Retina (tissue), 1 donor: ENCODE measurements at places on chromosomes 2 and 18.

DNA sequence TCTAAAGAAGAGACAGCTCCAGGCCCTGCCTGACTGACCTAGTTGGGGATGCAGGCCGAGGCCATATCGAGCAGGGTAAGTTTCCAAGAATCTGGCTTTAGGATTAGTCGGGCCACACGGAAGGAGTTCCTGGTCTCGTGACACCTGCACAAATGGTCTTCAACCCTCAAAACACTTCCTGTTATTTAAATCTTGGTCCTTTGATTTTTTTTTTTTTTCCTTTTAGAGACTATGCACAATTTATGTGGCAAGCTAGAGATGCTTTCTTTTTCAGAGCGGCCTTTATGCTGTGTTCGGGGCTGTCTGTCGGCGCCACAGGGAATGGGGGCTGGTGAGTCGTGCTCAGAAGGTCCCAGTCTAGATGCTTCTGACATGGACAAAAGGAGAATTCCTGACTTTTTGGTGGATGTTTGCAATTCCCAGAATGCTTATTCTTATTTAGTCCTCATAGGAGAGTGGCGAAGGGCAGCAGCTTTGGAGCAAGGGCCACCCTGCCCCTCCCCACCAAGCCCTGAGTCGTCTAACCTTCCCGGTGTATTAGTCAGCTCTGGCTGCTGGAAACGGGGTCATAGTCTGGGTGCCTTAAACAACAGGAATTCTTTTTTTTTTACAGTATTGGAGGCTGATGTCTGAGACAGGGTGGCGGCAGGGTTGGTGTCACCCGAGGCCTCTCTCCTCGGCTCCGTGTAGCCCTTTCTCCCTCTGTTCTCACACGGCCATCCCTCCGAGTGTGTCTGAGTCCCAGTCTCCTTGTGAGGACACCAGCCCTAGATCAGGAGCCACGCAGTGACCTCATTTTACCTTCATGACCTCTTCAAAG lies 27.4 kb downstream of the HPCAL1 start:
- peak; percentile 46 for DNase-seq

GRCh38 chr2:227455200-227455599 lies 16.8 kb upstream of the AGFG1 start:
- DNase-seq: no peak

DNA sequence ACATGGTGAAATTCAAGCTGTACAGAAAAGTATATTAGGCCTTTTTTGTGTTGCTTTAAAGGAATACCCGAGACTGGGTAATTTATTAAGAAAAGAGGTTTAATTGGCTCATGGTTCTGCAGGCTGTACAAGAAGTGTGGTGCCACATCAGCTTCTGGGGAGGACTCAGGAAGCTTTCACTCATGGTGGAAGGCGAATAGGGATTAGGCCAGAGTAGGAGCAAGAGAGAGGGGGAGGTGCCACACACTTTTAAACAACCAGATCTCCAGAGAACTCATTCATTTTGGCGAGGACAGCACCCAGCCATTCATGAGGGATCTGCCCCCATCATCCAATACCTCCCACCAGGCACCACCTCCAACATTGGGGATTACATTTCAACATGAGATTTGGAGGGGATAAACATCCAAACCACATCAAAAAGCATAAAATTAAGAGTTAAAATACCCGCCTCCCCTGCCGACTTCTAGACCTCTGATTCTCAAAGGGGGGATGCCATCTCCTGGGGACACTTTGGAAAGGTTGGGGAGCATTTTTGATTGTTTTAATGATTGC lies 15.1 kb upstream of the LIPG start:
- no peak for DNase-seq

GRCh38 chr2:113973810-113974209 lies 83.9 kb downstream of the ACTR3 start:
- DNase-seq: peak; percentile 59

- no peak for DNase-seq
Observed at GRCh38 chr18:62339106-62339988, 14.2 kb downstream of the TNFRSF11A start.
